ENCODE measurements at places on chromosomes 7 and 10. TPM values are rescaled to one million over a fixed set of nuclear protein-coding genes. Genes with fewer than 3 reads are reported as not detected.

Gene GRID2IP
- 0.10 TPM for polyA plus RNA-seq

Gene ZNF727
- 0.11 TPM for polyA plus RNA-seq

Gene BTBD16
- 0.13 TPM for polyA plus RNA-seq

Gene CC2D2B
- 1.5 TPM for polyA plus RNA-seq

Gene MEIG1
- polyA plus RNA-seq, result 0.91 TPM

Gene SHLD2
- polyA plus RNA-seq, result 18.9 TPM

Gene MPLKIP
- polyA plus RNA-seq, result 18.1 TPM

Gene HOXA11
- 1.2 TPM for polyA plus RNA-seq

Gene FEZF1
- not detected for polyA plus RNA-seq

Gene IQUB
- polyA plus RNA-seq, result 0.47 TPM

Gene ZC3HAV1L
- polyA plus RNA-seq, result 16.6 TPM

Gene OGDHL
- polyA plus RNA-seq, result 0.66 TPM

Gene RAB19
- polyA plus RNA-seq, result not detected

Gene ZNF680
- 9.5 TPM for polyA plus RNA-seq

Gene KCND2
- 1.2 TPM for polyA plus RNA-seq

Gene PARD3
- polyA plus RNA-seq, result 40.0 TPM

Gene FAM131B
- polyA plus RNA-seq, result 1.5 TPM

Gene CPA5
- 2.0 TPM for polyA plus RNA-seq

Gene CALY
- polyA plus RNA-seq, result not detected

Gene PSD
- polyA plus RNA-seq, result 5.3 TPM

Gene ARHGEF5
- 2.5 TPM for polyA plus RNA-seq

Gene CREB5
- polyA plus RNA-seq, result 33.5 TPM

Gene AVL9
- 15.5 TPM for polyA plus RNA-seq

Gene BHLHA15
- 0.47 TPM for polyA plus RNA-seq

Gene ACSM6
- polyA plus RNA-seq, result not detected

Gene TRPV5
- 0.15 TPM for polyA plus RNA-seq

Gene SCART1
- 1.5 TPM for polyA plus RNA-seq

Gene CALML3
- polyA plus RNA-seq, result 0.09 TPM

Measured in forelimb muscle (tissue), 1 donor.